ENCODE measurements at places on chromosomes 4 and X.

- DNase-seq: no peak
These were observed 58.7 kb downstream of the MAMLD1 start for GRCh38 chrX:150421816-150422215.

DNA sequence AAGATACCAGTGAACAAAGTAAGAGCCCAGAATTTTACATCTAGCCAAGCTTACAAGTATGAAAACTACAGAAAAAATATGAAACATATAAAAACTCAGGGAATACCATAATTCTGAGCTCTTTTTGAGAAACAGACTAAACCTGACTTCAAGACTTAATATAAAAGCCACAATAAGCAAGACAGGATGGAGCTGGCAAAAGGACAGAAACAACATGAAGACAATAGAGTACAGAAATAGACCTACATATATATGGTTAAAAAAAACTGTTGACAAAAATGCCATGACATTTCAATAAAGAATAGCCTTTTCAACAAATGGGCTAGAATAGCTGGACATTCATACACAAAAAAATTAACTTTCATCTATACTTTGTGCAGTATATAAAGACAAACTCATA is 49.4 kb downstream of the UBA6 start:
- DNase-seq: no peak

GRCh38 chr4:127788517-127788916 is 6.4 kb downstream of the HSPA4L start:
- no peak for DNase-seq

DNA sequence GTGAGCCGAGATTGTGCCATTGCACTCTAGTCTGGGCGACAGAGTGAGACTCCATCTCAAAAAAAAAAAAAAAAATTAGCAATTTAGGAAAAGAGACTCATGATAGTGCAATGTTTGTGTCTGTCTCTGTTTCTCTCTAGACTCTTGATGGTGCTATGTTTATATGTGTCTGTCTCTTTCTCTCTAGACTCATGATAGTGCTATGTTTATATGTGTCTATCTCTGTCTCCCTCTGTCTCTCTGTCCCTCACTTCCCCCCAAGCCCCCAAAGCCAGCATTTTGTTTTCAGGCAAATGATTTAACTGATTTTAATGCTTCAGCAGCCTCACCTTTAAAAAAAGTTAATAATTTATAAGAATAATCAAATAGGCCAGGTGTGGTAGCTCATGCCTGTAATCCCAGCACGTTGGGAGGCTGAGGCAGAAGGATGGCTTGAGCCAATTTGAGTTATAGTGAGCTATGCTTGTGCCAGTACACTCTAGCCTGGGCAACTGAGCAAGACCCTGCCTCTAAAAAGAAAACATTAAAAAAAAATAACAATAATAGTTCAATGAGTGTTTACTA is 6.9 kb downstream of the MOB1B start:
- no peak for DNase-seq

GRCh38 chr4:118676128-118676527 is 9.1 kb upstream of the METTL14 start:
- DNase-seq: no peak

DNA sequence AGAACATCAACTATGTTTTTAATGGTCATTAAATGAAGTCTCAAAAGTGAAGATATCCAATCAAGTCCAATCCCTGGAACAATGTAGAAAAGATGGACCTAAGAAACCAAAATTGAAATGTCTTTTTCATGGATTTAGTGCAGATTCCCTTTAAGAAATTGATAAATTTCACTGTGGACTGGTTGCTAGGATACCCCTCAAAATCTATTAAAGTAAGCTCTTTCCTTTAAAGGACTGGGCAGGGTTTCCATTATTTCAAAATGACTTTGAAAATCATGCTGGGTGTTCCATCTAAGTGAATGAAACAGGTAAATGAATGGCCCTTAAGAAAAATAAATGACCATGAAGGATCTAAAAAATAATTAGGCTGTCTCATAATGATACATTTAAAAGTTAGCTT is 28.6 kb downstream of the PLRG1 start:
- DNase-seq: no peak

DNA sequence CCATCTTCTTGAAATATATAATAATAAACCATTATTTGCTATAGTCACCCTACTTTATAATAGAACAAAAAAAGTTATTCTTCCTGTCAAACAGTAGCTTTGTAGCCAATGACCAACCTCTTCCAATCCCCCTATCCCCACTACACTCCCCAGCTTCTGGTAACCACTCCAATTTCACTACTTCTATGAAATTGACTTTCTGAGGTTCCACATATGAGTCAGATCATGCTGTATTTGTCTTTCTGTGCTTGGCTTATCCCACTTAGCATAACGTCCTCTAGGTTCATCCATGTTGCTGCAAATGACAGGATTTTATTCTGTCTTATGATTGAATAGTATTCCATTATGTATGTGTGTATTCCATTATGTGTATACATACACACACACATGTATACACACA is 809.7 kb upstream of the NDST4 start:
- no peak for DNase-seq

DNA sequence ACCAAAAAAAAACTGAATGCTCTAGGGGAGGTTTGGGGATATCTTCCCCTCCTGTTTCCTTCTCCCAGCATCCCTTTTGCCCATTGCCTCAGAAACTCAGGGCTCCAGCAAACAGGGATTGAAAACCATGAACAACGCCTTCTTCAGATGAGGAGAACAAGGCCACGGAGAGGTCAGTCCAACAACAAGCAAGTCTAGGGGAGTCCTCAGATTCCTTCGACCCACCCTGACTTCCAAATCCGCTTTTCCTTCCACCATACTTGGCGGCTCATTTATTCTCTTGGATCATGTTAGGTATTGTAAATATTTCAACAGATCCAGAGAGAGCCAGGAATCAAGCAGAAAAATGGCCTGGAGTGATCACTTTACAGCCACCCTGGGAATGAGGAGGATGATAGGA is 21.9 kb downstream of the REELD1 start:
- no peak for DNase-seq

DNA sequence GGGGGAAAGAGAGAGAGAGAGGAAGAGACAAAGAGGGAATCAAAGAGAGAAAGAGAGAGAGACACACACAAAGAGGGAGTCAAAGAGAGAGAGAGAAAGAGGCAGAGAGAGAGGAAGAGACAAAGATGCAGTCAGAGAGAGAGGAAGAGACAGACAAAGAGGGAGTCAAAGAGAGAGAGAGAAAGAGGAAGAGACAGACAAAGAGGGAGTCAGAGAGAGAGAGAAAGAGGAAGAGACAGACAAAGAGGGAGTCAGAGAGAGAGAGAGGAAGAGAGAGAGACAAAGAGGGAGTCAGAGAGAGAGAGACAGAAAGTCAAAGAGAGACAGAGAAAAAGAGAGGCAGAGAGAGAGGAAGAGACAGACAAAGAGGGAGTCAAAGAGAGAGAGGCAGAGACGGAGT is 45.5 kb downstream of the MAGEA9 start:
- no peak for DNase-seq

DNA sequence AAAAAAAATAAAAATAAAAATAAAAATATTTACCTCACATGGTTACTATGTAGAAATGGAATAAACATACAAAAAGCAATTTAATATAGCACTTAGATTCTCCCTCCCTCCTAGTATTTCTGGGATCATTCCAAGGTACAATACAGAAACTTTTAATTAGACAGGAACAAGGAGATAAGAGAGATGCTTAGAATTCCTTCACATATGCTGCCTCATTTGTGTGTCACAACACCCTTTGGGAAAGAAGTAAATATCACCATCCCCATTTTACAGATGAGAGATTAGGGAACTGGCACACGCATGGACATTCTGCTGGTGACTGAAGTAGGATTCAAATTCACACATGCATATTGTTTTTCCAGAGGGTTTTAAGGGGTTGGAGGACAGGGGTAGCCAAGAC is 164.2 kb downstream of the APBB2 start:
- DNase-seq: no peak

GRCh38 chr4:88012647-88013046 is 5.2 kb downstream of the PKD2 start:
- DNase-seq: peak; percentile 40

DNA sequence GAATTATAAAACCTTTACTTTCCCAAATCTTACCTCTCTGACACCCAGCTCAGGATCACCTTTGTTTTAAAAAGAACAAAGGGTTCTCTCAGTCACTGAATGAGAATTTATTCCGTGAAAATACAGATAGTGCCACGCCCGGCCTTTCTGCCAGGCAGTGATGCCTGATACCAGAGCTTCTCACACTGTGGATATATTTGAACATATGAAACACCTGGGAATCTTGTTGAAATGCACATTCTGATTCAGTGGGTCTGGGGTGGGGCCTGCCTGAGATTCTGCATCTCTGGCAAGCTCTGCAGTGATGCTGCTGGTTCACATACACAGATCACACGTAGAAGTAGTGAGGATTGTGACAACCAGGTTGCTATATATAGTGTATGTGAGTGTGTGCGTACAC is 46.0 kb downstream of the ELOVL6 start:
- no peak for DNase-seq

- DNase-seq: no peak
These were observed 78.8 kb downstream of the PDGFC start for GRCh38 chr4:156892805-156893204.

DNA sequence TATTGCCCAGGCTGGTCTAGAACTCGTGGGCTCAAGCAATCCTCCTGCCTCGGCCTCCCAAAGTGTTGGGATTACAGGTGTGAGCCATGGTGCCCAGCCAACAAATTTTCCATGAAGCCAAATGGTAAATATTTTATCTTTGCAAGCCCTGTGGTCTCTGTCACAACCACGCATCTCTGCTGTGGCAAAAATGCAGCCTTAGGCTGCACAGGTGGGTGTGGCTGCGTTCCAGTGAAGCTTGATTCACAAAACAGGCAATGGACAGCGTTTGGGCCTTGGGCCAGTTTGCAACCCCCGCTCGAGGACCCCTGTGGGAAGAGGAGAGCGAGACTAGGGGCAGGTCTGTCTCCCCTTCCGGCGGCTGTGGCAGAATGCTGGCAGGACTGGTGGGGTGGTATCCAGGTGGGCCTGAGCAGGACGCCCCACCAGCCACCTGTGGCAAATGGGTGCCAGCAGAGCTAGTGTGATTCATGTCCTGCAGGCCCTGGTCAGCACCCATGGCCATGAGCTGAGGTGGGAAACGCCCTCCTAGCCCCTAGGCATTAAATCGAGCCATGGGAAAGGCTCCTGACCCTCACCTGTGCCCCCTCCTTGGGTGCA is 19.7 kb downstream of the HTRA3 start:
- DNase-seq: no peak

DNA sequence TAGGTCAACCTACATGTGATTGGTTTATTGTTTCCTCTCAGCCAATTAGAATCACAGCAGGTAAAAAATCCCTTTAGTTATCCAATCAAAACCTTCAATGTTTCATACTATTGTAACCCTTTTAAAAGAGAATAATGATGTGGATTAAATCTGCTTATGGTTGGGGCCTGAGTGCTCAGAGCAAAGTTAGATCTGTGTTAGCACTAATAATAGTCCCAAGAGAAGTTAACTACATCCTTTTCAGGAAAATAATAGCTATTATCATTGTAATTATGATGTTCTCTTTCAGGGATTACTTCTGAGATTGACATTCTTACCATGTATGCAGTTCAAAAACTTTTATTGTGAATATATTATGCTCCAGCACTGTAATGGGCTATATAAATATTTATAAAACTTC is 262.6 kb upstream of the ARX start:
- DNase-seq: no peak

DNA sequence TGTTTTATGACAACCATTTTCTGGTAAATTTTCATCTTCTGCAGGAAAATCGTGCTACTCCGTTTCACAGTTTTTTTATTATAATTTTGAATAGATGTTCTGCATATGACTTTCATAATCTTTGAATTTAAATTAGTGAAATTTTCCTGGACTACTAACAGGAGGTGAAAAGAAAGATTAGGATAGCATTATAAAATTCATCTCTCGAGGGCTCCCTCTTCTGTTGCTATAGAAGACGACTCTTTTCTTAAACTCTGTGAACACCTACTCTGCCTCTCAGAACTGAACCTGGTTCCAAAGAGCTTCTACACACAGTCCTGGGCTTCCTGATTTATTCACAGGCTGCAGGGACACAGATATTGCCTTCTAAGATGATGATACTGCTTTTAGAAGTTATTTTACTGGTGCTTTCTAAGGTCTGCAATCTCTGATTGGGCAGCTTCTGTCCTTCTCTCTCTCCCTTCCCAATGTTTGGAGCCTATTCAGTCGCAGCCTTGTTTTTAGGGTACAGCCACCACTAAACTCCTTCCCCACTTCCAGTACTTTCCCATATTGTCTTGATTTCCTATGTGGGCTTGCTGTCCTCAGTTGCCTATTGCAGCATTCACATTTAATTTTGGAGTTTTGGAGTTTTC is 10.1 kb upstream of the SAP30 start:
- DNase-seq: peak; percentile 24

DNA sequence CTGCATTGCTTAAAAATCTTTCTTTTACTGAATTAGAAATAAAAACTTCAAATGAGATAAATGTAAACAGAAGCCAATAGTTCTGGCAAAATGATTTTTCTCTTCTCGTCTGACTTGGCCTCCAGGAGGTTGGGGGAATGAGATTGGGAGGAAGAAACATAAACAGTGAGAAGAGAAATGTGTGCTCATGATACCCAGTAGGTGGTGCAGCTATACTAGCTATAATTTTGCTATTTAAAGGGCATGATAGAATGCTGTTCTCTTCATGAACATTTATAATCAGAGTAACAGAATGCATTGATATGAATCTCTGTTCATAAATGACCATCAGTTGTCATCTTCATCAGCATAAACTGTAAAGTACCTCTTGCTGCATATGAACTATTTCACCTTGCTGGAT is 85.5 kb downstream of the TACR3 start:
- DNase-seq: no peak

DNA sequence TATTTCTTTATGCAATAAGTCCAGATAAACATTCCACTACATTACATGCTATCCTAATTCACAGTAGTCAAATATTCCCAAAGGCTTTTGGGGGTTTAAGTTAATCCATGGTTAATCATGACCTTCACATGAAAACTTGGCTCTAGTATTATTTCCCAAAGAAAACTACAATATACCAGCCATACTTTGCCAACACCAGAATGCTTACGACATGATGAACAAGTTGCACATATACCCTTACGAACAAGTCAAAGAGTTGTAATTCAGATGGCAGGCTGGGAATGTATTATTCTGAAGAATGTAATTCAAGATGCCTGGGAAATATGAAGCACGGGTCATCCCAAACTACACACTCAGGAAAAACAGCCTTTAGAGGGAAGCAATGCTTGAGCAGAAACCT is 499.6 kb downstream of the PPARGC1A start:
- no peak for DNase-seq

GRCh38 chrX:124348885-124349453 is 2.6 kb downstream of the SH2D1A start:
- no peak for DNase-seq

DNA sequence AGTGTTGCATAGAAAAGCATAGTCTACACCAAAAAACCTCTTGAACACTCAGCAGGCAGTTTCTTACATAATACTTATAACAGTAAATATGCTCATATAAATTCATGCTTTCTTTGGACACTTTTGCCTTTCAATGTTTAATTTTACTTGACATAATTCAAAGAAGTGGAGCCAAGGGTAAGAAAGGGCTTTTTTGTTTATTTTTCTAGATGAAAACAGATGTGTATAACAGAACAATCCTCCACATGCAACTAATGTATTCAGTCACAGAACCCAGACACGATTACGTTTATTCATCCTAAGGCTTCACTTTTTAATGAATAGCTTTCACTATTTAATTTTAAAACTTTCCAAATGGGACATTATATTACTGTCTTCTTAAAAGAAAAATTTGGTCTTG is 58.0 kb upstream of the PTPN13 start:
- DNase-seq: no peak

- no peak for DNase-seq
These were observed 62.3 kb downstream of the RTL9 start for GRCh38 chrX:110420771-110421499.

- DNase-seq: no peak
These were observed 30.7 kb upstream of the ATP6AP2 start for GRCh38 chrX:40550066-40550465.

All from OCI-LY7 (cell line).